Esophagus muscularis mucosa (tissue), 4 donors: ENCODE measurements at places on chromosomes 12 and 14. TPM values are rescaled to one million over a fixed set of nuclear protein-coding genes. Genes with fewer than 3 reads are reported as not detected.

DNA sequence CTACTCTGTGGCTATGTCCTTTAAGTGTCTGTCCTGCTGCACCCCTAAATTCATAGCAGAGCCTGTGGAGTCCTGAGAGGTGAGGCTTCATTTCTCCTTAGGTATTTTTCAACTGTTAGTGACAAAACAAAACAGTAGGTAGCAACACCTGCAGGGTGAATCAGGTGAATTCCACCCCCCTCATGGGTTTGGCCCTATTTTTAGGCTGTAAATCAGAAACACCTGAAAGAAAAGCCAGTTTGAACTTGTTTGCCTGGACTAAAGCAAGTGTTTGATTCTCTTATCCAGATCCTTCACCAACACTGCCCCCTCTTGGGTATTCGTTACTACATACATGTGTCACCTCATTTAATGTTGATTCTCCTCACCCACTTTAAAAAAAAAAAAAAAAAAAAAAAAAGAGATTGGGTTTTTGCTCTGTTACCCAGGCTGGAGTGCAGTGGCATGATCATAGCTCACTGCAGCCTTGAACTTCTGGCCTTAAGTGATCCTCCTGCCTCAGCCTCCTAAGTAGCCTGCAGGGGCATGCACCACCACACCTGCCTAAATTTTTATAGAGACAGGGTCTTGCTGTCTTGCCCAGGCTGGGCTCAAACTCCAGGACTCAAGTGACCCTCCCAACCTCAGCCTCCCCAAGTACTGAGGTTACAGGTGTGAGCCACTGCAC lies 10.3 kb downstream of the TBPL2 start:
- DNase-seq: no peak
- no peaks in the 10 kb centered on the region for H3K4me1 ChIP-seq

- H3K36me3 ChIP-seq: no peaks in the 10 kb centered on the region
- DNase-seq: no peak
- H3K27me3 ChIP-seq: no peaks in the 10 kb centered on the region
- H3K4me3 ChIP-seq: no peak overlapping the region
- H3K4me1 ChIP-seq: no peaks in the 10 kb centered on the region
Measured at GRCh38 chr12:125455556-125455955, 390.3 kb downstream of the AACS start.

DNA sequence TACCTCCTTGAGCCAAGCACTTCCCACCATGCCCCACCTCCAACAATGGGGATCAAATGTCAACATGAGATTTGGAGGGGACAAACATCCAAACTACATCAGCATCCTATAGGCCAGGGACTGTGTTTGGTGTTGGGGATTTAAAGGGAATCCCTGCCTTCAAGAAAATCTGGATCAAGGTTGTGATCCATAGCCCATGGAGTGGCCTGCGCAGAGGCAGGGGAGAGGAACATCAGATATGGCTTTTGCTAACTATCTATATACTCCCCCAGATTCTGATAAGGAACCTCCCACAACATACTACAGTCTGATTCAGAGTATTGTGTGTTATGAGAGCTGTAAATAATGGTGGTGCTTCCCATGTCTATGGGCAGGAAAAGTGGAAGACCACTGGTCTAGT lies 5.1 kb downstream of the KIF5A start:
- H3K4me3 ChIP-seq: no peak overlapping the region
- no peak overlapping the region for H3K27ac ChIP-seq
- DNase-seq: no peak
- no peaks in the 10 kb centered on the region for H3K36me3 ChIP-seq
- peaks cover 4% of the 10 kb centered on the region for H3K4me1 ChIP-seq

DNA sequence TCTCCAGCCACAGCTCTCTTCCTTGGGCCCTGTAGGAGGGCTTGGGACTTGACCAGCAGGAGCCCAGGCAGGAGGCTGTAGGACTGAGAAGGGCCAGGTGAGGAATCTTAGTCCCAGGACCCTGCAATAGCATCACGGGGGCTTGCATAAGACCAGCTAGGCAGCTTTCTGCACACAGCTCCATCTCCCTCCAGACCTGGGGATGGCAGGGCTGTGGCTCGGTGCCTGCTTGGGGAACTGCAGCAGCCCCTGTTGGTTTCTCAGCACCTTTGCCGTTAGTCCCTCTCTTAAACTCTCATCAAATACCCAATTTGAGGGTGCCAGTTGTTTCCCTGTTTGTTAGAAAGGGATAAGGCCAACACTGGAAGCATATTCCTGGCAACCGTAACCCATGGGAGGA lies 14.3 kb downstream of the DIO3 start:
- no peaks in the 10 kb centered on the region for H3K36me3 ChIP-seq
- no peaks in the 10 kb centered on the region for H3K4me1 ChIP-seq
- H3K27ac ChIP-seq: no peak overlapping the region
- no peak overlapping the region for H3K4me3 ChIP-seq

- no peaks in the 10 kb centered on the region for H3K36me3 ChIP-seq
- H3K4me3 ChIP-seq: no peak overlapping the region
- no peak overlapping the region for H3K27ac ChIP-seq
Measured at GRCh38 chr12:117356048-117356447, 5.4 kb downstream of the NOS1 start.

DNA sequence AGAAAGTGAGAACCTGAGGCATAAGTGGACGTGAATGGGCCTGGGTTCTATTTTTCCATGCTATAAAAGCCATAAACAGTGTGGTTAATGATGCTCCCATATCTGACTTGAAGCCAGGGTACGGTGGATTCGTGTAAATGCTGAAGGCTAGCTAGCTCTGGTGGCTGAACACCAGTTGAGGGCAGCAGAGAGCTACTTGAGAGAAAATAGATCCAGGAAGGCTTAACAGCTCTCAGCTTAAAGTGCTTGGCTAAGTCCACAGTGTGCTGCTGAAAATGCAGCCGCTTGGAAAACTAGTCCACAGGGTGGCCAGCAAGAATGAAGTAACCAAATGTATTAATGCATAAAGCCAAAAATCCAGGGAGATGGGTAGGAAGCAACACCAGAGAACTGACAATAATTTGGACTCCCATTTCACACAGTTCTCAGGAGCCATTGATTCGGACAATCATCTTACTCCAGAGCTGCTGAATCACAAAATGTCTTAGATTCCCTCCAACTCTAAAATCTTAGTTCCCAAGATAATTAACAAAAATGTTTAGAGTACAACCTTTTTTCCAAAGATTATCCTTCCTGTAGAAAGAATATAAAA lies 15.0 kb upstream of the FOXG1 start:
- H3K27ac ChIP-seq: no peak overlapping the region
- no peaks in the 10 kb centered on the region for H3K36me3 ChIP-seq
- H3K27me3 ChIP-seq: no peaks in the 10 kb centered on the region
- H3K4me1 ChIP-seq: no peaks in the 10 kb centered on the region
- no peak overlapping the region for H3K4me3 ChIP-seq
- DNase-seq: no peak

DNA sequence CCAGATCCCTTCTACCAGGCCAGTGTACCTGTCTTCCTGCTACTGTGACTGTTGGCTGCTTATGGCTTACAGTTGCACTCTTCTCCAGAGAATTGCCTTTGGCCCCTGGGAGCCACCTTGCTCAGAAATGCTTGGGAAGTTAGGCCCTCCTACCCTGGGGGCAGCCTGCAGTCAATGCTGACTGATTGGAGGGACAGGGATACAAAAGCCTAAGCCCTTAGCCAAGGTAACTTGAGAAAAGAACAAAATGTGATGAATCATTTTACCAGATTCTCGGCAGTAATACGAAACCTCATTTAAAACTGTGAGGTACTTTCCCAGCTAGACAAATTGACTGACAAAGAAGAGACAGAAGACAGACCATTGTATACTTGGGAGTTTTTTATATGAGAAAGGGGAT lies 47.3 kb downstream of the PTCSC3 start:
- no peaks in the 10 kb centered on the region for H3K27me3 ChIP-seq
- H3K4me3 ChIP-seq: no peak overlapping the region
- no peak for DNase-seq
- H3K27ac ChIP-seq: no peak overlapping the region
- H3K4me1 ChIP-seq: no peaks in the 10 kb centered on the region

DNA sequence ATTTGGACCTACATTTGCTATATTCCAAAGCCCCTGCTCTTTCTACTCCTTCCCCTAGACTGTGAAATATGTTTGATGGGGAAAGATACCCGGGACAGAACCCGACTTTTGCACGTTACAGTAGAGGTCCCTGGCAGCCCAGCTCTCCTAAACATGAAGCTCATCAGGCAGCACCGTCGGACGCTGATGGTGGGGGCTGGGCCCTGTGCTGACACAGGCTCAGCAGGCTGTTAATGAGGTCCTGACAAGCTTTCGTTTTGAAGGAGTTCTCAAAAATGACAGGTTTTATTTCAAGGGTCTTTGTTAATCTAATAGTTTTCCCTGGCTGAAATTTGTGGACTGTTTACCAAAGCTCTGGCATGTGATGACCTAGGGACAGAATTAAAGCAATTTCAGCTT lies 102.3 kb downstream of the SLC25A47 start:
- no peaks in the 10 kb centered on the region for H3K36me3 ChIP-seq
- H3K27ac ChIP-seq: no peak overlapping the region
- no peaks in the 10 kb centered on the region for H3K4me1 ChIP-seq
- no peak for DNase-seq
- H3K4me3 ChIP-seq: no peak overlapping the region

DNA sequence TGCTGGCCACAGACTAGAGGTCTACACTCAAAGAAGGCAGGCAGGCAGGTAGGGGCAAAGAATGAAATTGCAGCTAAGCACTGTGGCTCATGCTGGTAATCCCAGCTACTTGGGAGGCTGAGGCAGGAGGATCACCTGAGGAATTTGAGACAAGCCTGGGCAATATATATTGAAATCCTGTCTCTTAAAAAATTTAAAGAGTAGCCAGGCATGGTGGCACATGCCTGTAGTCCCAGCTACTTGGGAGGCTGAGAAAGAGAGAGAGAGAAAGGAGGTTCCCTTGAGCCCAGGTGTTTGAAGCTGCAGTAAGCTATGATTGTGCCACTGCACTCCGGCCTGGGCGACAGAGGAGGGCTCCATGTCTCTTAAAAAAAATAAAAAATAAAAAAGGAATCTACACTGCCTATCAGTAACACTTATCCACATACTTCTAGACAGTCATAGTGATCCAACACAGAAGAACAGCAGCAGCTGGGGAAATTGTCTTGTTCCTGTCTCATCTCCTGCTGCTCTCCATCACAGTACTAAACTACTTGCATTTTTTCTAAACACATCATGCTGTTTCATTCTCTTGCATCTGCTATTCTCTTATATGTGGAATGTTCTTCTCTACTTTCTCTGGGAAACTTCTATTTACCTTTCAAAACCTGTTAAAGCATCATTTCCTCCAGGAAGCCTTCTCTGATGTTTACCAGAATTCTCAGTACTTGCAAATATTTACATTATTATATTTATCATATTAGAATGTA lies 57.2 kb downstream of the ATF7 start:
- H3K27me3 ChIP-seq: no peaks in the 10 kb centered on the region
- no peak overlapping the region for H3K4me3 ChIP-seq
- H3K36me3 ChIP-seq: peaks cover 6% of the 10 kb centered on the region
- peaks cover 62% of the 10 kb centered on the region for H3K4me1 ChIP-seq
- no peak overlapping the region for H3K27ac ChIP-seq

GRCh38 chr12:24427776-24428175 lies 478.3 kb upstream of the SOX5 start:
- no peak overlapping the region for H3K4me3 ChIP-seq
- H3K27me3 ChIP-seq: no peaks in the 10 kb centered on the region
- DNase-seq: no peak

DNA sequence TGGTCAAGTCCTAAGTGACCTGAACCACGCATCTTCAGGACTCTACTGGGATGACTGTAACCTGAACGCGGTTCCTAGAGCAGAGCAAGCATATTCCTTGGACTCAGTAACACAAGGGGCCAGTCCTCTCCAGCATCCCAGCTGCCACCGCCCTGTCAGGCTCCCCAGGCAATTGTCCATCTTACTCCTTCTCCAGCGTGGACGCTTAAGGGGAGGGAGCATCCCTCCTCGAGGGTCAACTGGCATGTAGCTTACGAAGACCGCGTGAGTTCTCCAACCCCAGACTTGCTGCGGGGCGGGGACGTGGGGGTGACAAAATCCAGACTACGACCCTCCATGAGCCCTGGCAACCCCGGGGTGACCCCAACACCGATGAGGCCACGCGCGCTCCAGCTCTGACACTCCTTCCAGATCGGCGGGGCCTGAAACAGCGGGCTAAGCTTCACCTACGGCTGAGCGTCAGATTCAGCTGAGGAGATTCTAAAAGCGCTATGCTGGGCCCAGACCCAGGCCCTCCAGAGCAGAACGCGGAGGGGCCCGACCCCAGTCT lies 846 bp upstream of the MTHFD1 start:
- peak overlapping the region; percentile 64 for H3K4me3 ChIP-seq
- no peaks in the 10 kb centered on the region for H3K27me3 ChIP-seq
- peaks cover 14% of the 10 kb centered on the region for H3K4me1 ChIP-seq

DNA sequence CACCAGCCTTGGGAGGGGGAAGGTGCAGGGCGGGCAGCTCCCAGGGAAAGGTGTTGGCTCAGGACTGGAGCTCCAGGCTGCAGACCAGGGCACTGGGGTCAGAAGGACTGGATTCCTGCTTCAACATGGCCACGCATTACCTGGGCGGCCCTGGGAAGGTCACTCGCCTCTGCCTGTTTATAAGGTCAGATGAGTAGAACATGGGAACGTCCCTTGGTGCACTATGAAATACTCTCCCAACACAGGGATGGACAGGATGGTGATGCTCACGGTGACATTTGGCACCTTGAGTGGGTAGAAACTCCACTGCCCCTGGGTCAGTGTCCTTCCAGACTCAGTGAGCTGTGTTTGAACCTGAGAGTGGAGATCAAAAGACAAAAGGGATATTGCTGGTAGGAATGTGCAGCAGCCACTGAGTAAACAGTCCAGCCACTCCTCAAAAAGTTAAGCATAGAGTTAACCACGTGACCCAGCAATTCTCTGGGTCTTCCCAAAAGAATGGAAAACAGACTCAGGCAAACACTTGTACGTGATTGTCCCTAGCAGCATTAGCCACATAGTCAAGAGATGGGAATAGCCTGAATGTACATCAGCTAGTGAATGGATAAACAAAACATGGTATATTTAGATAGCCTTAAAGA lies 9.1 kb upstream of the BDKRB2 start:
- no peak for DNase-seq
- no peak overlapping the region for H3K27ac ChIP-seq

DNA sequence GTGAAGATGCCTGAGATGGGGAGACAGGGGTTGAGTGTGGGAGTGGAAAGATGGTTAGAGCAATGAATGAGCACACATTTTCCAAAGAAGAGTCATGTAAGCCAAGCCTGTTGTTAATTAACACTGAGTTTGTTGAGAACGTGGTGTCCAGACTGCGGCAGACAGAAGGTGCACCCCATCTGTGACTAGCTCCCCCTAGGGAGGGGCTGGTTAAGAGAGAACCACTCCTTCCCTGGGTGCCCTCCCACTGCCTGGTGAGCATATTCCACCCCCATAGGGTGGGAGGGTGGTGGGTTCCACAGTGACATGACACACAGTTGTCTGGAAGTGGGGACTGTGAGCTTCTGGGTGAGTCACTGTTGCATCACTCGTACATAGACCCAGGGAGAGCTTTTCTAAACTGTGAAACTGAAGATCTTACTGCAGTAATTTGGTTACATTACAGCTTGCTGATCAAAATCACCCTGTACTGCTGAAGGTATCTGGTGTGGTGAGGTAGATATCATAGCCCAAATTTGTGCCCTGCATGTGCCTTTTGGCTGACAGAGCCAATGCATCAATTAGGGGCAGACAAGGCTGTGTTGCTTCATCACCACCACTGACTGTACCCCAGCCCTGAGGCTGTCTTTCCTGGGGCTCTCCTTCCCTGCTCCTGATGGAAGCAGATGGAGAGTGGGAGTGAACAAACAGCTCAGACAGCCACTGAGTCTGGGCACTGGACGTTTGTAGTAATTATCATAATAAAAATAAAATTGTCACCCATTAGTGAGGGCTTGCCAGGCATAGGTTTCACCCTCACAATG lies 150.9 kb downstream of the EMP1 start:
- no peaks in the 10 kb centered on the region for H3K36me3 ChIP-seq
- H3K4me1 ChIP-seq: no peaks in the 10 kb centered on the region
- no peak for DNase-seq

The SERPINA10 gene
- total RNA-seq: not detected

The PPP2R5C gene
- 139 TPM for total RNA-seq

The FGF23 gene
- not detected for total RNA-seq

The MYH7 gene
- total RNA-seq: not detected
